ENCODE measurements at places on chromosomes 2 and 18. TPM values are rescaled to one million over a fixed set of nuclear protein-coding genes. Genes with fewer than 3 reads are reported as not detected.

DHRS9 gene
- total RNA-seq: not detected

DNA sequence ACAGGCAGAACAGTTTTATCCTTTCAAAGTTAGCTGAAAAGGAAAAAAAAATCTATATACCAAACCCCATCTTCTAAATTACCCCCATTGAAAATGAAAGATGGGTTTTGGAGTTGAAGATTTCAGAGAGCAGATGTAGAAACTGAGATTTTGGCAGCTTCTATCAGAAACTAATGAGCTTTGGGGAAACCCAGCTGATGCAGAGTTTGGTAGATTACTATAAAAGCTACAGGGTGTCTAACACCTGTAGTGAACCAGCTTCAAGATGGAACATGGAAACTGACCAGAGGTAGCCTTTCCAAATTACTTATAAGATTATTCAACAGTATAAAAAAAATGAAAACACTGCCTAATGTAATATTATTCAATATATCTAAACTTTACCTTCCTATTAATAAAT lies 583.1 kb downstream of the XIRP2 start:
- DNase-seq: no peak

DNA sequence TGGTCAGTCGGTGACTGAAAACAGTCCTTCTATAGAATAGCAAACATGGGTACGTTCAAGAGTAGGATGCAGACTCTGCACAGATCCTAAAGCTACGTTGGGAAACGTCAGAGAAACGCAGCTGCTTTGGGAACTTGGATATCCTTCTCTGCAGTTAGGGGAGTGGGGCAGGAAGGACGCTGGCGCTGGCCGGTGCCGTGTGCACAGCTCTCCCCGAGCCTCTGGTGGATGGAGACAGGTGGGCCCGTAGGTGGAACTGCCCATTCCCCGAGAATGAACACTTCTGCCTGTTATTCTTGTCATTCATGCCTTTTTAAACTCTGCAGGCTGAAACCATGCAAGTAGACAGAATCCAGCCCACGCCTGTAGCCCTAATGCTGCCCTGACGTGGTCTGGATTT lies 91.7 kb upstream of the MBOAT2 start:
- DNase-seq: no peak

GRCh38 chr2:36413218-36413617 lies 57.6 kb downstream of the CRIM1 start:
- DNase-seq: peak; percentile 74

- peak; percentile 36 for DNase-seq
Measured at GRCh38 chr2:204437815-204438756, 107.2 kb upstream of the PARD3B start.

GRCh38 chr18:7146067-7146466 lies 28.5 kb upstream of the LAMA1 start:
- no peak for DNase-seq

DNA sequence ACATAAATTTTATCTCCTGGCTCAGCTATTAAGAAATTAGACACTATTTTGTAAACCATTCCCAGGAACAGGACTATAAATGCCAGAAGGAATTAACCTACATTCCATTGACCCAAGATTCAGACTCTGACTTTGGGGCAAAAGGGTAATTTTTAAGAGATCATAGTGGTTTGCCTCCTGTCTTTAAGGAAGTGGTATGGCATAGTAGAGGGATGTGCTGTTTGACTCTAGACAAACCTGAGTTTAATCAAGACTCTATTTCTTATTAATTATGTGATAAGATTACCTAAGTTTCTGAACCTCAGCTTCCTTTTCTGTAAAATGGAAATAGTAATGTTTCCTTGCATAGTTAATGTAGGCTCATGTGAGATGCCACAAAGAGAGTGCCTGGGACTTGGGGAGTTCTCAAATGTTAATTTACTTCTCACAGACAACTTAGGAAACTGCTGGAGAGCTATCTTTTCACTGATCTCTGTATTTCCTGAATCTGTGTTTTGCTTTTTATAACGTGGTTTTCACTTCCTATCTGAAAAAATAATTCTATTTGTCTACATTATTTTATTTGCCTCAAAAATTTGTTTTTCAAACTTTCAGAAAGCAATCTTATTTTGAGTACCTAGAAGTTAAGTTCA lies 11.9 kb upstream of the SLC40A1 start:
- no peak for DNase-seq

GNAL gene
- 0.51 TPM for total RNA-seq

GPR55 gene
- not detected for total RNA-seq

DNA sequence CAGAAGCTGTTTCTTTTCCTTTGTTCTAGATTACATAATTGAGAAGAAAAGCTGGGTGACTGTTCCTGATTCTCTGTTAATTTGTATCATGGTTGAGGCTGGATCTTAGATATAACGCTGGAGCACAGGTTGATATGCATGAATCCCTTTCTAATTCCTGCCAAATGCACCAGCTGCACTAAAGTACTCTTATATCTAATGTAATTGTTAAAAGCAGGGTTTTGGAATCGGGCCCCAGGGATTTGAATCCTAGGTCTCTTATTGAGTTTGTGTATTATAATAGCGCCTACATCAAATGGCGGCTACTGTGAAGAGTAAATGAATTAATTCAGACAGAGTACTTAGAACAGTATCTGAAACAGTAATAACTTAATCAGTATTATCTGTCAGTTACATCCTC lies 80.4 kb downstream of the MC4R start:
- no peak for DNase-seq

- no peak for DNase-seq
Measured at GRCh38 chr2:73028841-73029240, 42.7 kb downstream of the SFXN5 start.

- no peak for DNase-seq
Measured at GRCh38 chr2:240030379-240031094, at the start of gene OR6B2. TSS of gene OR6B2 (minus strand) at chr2:240030429. CDS start at chr2:240030429, 0 bp downstream.

ZEB2 gene
- total RNA-seq: 0.51 TPM

HK2 gene
- 3.0 TPM for total RNA-seq

- no peak for DNase-seq
Measured at GRCh38 chr2:118525346-118525745, 322.1 kb downstream of the EN1 start.

AQP12A gene
- total RNA-seq: not detected

- DNase-seq: no peak
Measured at GRCh38 chr2:228224410-228224809, 42.9 kb upstream of the SPHKAP start.

GPAT2 gene
- 5.6 TPM for total RNA-seq

CIB4 gene
- not detected for total RNA-seq

- no peak for DNase-seq
Measured at GRCh38 chr2:241769819-241770184, 6.8 kb upstream of the GAL3ST2 start.

CLIP4 gene
- total RNA-seq: 8.1 TPM

GALNT1 gene
- total RNA-seq: 127 TPM

HRH4 gene
- total RNA-seq: not detected

- no peak for DNase-seq
Measured at GRCh38 chr18:68666381-68666780, 48.5 kb downstream of the TMX3 start.

GRCh38 chr18:79200546-79201268 lies 131.5 kb downstream of the ATP9B start:
- peak; percentile 63 for DNase-seq

DNA sequence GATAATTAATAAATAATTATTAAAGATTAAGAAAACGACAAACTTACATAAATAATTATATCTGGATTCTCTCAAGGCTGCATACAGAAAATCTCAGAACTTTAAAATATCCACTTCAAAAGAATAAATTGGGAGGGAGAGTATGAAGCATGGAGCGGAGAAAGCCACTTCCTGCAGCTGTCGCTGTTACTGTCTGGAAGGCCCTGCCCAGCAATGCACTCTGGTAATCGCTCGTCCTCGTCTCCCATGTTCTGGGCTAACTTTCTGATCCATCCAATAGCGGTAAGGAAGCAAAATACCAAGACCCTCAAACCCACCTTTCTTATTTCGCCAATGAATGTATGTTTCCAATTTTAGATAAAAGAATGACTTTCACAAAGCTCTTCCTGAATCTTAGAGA lies 26.7 kb downstream of the CYRIA start:
- no peak for DNase-seq

C1QL2 gene
- not detected for total RNA-seq

GRCh38 chr2:30425326-30425725 lies 21.7 kb upstream of the LCLAT1 start:
- no peak for DNase-seq

LRRTM4 gene
- total RNA-seq: not detected

DNA sequence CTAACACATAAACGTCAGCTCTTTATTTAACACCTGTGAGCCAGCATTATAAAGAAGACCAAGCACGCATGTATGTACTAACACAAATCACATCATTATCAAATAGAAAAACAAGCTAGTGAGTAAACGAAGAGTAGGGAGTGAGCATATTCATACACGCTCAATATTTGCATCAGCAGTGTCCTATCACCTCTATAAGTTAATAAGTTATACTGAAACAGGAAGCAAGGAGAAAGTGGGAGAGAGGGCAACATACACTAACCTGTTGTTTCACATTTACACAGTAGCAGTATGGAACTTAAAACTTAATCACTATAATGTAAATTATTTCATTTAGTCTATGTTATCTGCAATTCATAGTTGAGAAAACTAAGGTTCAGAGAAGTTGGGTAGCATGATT lies 321.5 kb upstream of the TANK start:
- DNase-seq: no peak

GRCh38 chr2:20675701-20676352 lies 8.9 kb downstream of the GDF7 start:
- no peak for DNase-seq

DNA sequence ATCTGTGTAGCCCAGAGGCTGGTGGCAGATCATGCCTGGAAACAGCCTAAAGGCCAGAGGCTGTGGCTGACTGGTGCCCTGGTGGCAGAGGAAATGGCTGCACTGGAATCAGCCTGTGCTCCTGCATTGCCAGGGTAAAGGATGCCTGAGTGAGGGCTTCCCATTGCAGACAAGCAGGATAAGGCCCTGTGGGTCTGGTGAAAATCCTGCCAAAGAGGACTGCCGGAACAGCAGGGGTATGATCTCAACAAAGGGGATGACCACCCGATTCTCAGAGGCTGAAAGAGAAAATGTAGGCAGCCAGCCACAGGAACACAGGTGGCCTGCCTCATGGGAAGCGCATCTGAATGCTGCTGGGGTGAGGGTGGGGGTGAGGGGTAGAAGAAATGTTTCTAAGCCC lies 48.2 kb downstream of the FBXO48 start:
- DNase-seq: no peak

ALPP gene
- total RNA-seq: not detected

- DNase-seq: no peak
Measured at GRCh38 chr2:54290356-54291025, 34.5 kb upstream of the TSPYL6 start.

- DNase-seq: no peak
Measured at GRCh38 chr2:205484764-205485163, 197.5 kb upstream of the NRP2 start.

DNA sequence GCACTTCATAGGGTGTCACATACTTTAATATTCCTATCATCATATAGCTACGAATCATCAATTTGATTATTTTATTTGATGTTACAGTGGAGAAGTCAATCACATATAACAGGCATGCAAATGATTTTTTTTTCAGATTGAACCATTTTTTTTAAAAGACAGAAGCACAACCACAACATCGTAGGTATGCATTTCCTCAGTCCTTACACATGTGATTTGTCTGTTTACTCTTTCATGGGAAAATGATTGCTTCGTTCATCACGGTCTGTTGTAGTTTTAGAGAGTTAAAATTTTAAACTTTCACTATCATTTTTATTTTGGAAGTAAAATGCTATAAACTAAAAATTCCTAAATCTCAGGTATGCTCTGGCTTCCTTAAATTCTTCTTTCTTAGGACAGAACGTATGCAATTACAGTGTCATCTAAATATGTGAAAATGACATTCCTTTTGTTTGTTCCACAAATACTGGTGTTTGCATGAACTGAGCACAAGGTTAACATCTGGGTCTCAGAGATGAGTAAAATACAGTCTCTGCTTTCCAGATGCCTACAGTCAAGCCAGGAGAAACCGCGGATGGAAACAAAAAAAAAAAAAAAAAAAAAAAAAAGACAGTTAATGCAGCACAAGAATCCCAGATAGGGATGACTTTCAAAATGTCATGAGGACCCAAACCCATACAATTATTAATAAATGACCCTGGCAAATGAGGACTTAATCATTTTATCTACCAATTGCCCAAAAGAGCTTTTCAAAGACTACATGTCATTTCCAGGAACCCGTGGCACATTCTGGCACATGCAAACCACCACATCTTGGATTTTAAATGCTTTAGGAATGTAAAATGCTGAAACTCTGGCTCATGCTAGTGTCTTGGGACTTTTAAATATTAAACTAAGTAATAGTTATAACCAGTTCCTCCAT lies 201.2 kb downstream of the LRP1B start:
- DNase-seq: no peak

DNA sequence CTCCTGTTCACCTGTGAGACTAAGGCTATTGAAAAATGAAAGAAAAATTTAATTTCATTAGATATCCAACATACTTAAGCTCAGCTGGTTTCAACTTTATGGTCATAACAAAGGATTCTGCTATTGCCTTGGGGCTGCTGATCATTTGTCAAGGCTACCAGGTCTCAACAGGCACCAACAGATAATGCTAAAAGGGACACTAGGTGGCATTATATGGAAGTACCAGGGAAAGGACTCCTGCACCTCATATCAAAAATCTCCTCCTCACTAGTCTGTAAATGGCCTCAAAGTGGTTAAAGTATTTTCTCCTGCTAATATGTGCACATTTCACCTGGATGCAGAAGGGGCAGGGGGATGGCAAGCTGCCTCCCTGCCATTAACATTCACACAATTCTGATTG lies 167.9 kb upstream of the REG3A start:
- DNase-seq: no peak

DNA sequence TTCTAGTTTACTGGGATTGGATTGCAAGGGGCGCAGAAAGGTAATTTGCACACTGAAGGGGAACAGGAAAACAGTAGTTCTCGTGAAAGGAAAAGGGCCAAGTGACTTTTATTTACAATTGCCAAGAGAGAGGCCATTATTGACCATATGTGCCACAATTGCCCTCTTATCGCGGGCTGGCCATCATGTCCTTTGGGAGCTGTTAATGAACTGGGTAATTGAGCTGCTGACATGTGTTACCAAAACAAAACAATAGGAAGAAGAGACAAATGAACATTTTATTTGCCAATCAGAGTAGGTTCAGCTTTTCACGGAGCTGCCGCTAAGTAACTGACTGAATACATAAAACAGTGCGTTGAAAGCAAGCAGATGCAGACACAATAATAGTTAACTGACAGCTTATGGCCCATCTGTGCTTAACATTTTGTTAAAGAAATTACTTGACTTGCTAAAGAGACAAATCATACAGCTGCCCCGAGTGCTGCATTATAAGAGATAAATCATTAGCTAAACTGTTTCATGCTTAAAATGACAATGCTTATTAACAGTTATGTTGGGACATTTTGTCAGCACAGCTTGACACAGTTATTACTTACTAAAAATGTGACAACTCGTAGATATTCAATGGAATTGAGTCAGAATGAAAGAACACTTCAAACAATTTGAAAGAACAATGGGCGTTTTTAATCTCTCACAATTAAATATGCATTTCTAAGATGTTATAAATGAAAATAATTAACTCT lies 57.5 kb downstream of the PAX3 start:
- no peak for DNase-seq

GRCh38 chr2:101179982-101180381 lies 28.8 kb upstream of the TBC1D8 start:
- DNase-seq: no peak

GRCh38 chr2:161415034-161415986 lies 787 bp upstream of the TBR1 start:
- DNase-seq: no peak

- DNase-seq: no peak
Measured at GRCh38 chr2:66013456-66013855, 421.5 kb upstream of the MEIS1 start.

GRCh38 chr18:62372156-62372555 lies 47.0 kb downstream of the TNFRSF11A start:
- DNase-seq: no peak

GRCh38 chr2:229689307-229689839 lies 25.0 kb downstream of the DNER start:
- no peak for DNase-seq

All from dermis microvascular lymphatic vessel endothelial cell (primary cell).